ENCODE measurements at places on chromosomes 1 and 21.

DNA sequence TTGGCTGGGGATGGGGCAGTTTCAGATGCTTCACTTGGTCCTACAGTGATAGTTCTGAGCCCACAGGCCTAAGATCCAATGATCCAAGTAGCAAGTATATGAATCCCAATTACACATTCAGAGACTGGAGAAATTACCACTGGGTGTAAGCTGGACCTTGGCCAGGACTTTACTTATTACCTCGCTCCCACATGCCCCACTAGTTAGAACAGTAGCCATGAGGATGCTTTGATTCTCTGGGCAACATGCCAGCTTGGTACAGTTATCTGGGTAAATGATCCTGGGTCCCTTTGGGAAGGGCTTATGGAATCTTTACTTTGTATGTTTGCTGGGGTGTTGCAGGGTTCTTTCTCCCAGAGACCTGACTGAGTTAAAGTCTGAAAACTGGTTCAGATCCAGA lies 5.0 kb upstream of the FCAMR start:
- DNase-seq, result peak; percentile 76

DNA sequence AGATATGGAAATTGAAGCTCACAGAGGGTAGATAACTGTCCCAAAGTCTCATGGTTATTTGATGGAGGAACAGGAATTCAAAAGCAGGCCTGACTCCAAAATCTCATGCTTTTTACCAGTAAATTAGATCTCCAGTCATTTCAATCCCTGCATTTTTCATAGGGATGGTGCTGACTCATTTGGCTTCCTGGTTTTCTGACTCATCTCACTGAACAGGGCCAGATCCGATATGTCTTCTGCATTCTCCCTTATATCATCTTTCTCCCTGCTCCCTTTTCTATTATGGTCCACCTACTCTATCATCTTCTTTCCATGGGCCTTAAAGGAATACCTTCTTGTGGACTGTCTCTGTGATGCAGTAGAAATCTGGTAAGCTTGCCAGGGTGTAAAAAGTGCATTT lies 187.2 kb downstream of the FGGY start:
- DNase-seq, result no peak

GRCh38 chr21:34899302-34899701 lies 149.8 kb downstream of the RUNX1 start:
- DNase-seq, result no peak

DNA sequence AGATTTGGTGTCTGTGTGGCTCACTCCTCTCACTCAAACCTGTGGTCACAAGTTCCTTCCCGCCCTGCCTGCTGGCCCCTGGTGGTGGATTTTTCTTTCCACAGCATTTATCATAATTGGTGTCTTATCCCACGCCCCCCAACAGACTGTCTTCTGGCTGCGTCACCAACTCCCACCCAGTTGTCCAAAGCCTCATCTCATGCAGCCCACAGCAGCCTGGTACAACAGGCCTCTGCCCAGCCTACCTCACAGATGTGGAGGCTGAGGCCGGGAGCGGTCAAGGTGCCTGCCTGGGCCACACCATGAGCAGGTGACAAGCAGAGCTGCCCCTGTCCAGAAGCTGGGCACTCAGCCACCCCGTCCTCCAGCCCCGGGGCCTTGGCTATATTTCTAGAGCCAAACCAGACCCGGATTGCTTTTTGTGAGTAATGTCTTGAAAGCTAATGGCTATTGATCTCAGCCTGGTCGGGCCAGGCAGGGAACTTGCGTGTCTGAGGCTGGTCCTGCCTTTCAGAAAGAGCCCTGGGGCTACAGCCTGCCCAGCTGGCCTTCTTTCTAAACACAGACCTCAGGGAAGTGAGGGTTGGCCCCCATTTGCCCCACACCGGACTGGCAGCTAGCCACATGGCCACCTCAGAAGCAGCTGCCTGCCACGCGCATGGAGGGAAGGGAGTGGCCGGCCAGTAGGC lies 2.6 kb downstream of the KCNAB2 start:
- peak; percentile 57 for DNase-seq

- DNase-seq, result peak; percentile 60
Measured at GRCh38 chr1:157360023-157360390, 192.3 kb downstream of the FCRL5 start.

- DNase-seq, result no peak
Measured at GRCh38 chr1:245715291-245715701, 560.5 kb downstream of the KIF26B start.

Measured in COR-L47 (cell line).